ENCODE measurements at places on chromosomes 13 and 19. TPM values are rescaled to one million over a fixed set of nuclear protein-coding genes. Genes with fewer than 3 reads are reported as not detected.

COMP gene
- 0.49 TPM for total RNA-seq

SIGLECL1 gene
- not detected for total RNA-seq

S1PR2 gene
- total RNA-seq = 8.0 TPM

ACTMAP gene
- 3.3 TPM for total RNA-seq

SEMA6B gene
- 162 TPM for total RNA-seq

RAB3A gene
- total RNA-seq = 2.0 TPM

TMEM38A gene
- 0.86 TPM for total RNA-seq

POSTN gene
- 0.31 TPM for total RNA-seq

NPAS1 gene
- total RNA-seq = 5.2 TPM

MRPS31 gene
- 20.3 TPM for total RNA-seq

DCT gene
- 0.47 TPM for total RNA-seq

LILRA2 gene
- not detected for total RNA-seq

ERICH4 gene
- total RNA-seq = not detected

FAM216B gene
- not detected for total RNA-seq

DCAF15 gene
- total RNA-seq = 33.2 TPM

PCDH17 gene
- total RNA-seq = not detected

SPC24 gene
- 74.7 TPM for total RNA-seq

SIGLEC8 gene
- total RNA-seq = not detected

ASPDH gene
- total RNA-seq = not detected

ZNF575 gene
- total RNA-seq = not detected

APOC4 gene
- not detected for total RNA-seq

C13orf42 gene
- not detected for total RNA-seq

CXCL17 gene
- not detected for total RNA-seq

ALOX5AP gene
- total RNA-seq = not detected

PSG1 gene
- 27.1 TPM for total RNA-seq

CD70 gene
- total RNA-seq = 143 TPM

CCDC169 gene
- total RNA-seq = not detected

CEACAM1 gene
- total RNA-seq = 1.3 TPM

DNAJC15 gene
- 16.3 TPM for total RNA-seq

GPR18 gene
- not detected for total RNA-seq

CKM gene
- 9.7 TPM for total RNA-seq

PRODH2 gene
- not detected for total RNA-seq

CBLC gene
- total RNA-seq = not detected

GPR12 gene
- total RNA-seq = not detected

SIAH3 gene
- not detected for total RNA-seq

CABP5 gene
- not detected for total RNA-seq

ZNF667 gene
- total RNA-seq = 9.2 TPM

RFX1 gene
- total RNA-seq = 6.0 TPM

LSM4 gene
- total RNA-seq = 749 TPM

LCP1 gene
- not detected for total RNA-seq

ATP4B gene
- total RNA-seq = not detected

CCDC70 gene
- total RNA-seq = not detected

ZNF540 gene
- 0.27 TPM for total RNA-seq

HSD17B14 gene
- 62.8 TPM for total RNA-seq

HOOK2 gene
- total RNA-seq = 19.4 TPM

PPM1N gene
- 3.3 TPM for total RNA-seq

TMEM238 gene
- 0.55 TPM for total RNA-seq
